ENCODE measurements at places on chromosomes 1 and 21.

DNA sequence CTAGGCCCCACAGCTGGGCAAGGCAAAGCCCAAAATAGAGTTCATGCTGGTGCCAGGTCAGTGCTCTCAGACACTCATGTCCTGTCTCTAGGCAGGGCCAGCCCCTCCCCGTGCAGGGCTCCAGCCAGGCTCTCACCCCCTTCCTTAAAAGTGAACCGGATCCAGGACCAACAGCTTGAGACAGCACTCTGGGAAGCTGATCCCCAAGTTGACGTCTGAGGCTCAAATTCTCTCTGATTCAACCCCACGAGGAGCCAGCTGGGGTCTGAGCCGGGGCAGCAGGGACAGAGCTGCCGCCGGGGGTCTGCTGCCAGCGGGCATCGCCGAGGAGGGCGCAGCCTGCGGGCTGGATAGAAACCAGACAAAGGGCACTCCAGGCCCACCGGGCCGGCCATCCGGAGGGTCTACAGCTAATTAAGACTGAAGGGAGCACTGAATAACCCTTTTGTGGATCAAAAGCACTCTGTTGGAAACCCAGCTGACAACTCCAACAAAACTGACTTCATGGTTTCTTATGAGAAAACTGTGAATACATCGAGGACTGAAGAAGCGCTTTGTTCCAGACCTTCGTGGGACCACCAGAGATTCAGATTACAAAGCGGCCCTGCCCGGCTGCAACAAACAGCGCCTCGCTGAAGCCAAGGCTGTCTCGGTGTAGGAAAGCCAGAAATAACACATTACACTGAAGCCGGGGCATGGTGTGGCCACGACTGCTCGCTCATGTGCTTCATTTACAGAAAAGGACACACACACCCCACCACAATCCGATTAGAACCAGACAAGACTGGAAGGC, 95.8 kb downstream of the PSMG1 start:
- DNase-seq: no peak

DNA sequence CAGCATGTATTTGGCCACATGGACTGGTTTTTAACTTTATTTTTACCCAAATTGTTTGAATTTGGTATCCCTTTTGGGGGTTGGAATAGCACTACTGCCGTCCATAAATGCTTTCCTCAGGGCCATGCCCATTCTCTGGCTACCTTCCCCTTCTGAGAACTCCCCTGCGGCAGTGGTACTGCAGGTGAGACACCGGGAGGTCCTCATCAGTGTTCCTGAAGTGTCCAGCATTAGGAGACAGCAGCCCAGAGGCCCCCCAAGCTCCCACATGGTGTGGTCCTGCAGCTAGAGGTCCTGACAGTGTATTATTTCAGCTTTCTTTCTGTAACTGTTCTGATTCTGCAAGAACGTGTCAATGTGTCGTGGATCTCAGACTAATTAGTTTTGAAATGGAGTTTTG, 8.9 kb downstream of the LMO4 start:
- DNase-seq: no peak

- no peak for DNase-seq
These were observed 8.9 kb downstream of the OR2T11 start for GRCh38 chr1:248625971-248626370.

DNA sequence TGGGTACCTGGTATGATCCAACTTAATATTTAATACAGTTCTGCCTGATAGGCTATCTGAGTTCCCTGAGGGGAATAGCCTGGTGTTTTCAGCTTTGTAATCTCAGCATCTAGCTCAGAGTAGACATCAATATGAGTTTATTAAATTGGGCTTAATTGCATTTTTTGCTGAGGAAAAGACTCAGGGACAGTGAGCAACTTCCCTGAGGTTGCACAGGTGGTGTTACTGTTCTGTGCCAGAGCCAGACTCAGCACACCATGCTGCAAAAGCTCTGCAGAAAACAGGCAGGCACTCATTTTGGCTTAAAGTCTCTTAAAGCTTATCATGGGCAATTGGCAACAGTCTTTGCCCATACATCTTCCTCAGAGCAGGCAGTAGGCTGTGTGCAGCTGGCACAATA, 90.5 kb upstream of the JUN start:
- no peak for DNase-seq

- DNase-seq: no peak
These were observed 26.9 kb upstream of the CNTN2 start for GRCh38 chr1:205016075-205016474.

GRCh38 chr21:38460171-38460742, 38.0 kb downstream of the ERG start:
- no peak for DNase-seq

DNA sequence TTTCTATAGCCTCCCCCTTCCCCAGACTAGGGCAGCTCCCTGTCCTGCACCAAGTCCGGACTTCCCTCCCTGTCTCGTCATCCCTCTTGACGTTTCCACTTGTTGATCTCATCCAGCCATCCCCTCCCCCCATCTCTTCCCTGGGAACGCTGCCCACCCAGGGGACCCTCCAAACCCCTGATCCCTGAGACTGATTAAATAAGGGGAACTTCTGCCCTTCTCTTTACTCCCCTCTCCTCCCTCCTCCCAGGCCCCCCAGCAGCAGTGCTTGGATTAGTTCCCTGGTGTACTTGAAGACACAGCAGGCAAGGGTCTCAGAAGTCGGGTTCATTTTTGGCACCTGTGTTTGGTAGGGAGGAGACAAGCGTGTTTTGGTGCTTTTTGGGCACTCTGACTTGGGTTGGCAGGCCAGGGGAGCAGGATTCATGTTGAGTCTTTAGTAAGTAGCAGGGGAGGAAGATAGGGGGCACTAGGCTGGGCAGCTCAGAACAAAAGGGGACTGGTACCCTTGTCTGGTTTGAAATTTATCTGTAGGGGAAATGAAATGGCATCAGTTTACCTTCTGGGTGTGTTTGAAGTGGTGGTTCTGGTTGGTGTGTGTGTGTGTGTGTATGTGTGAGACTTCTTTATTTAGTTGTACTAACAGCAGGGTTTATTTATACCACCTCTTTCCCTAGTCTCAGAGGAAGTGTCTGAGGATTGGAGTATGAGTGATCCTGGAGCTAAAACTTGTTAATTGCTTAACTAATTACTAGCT, 11.1 kb downstream of the VANGL2 start:
- no peak for DNase-seq
